ENCODE measurements at places on chromosomes 2 and 18.

- H3K27me3 ChIP-seq = no peaks in the 10 kb centered on the region
- H3K36me3 ChIP-seq = peaks cover 3% of the 10 kb centered on the region
- H3K4me3 ChIP-seq = no peak overlapping the region
- no peak overlapping the region for H3K27ac ChIP-seq
- H3K4me1 ChIP-seq = no peaks in the 10 kb centered on the region
These were observed 29.8 kb upstream of the TBR1 start for GRCh38 chr2:161386228-161386824.

DNA sequence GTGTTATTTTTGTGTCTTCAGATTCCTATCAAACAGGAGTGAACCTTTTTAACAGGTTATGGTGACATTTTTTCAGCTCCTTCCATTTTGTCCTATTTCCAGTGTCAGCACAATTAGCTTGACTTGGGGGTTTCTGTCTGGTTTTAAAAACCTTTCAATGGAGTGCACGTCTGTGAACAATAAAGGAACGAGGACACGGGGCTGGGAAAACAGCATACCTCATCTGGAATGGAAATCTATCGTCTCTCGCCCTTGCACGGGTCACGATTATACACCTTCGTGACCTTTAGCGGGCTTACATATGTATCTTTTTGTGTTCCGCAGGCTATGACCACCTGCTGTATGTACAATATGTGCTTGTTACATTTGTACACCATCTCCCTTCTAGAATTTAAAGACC is 2.3 kb upstream of the ZNF532 start:
- no peak overlapping the region for H3K27ac ChIP-seq
- no peaks in the 10 kb centered on the region for H3K36me3 ChIP-seq
- no peak overlapping the region for H3K4me3 ChIP-seq
- no peak for DNase-seq
- H3K4me1 ChIP-seq = peaks cover 8% of the 10 kb centered on the region
- H3K27me3 ChIP-seq = peaks cover 46% of the 10 kb centered on the region

DNA sequence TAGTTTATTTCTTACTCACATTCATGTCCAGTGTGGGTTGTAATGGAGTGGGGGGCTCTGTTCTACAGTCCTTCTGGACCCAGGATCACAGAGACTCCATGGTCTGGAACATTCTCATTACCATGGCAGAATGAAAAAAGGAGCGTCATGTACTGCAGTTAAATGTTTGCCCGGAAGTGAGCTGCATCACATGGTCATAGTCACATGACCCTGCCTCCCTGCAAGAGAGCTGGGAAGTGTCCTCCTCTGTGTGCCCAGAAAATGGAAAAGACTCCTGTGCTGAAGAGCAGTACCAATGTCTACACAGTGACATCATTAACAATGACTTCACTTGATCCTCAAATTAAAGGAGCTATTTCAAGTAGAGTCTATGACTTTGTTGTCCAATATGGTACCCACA is 74.0 kb upstream of the ZBTB14 start:
- no peak overlapping the region for H3K27ac ChIP-seq
- DNase-seq = no peak
- H3K27me3 ChIP-seq = no peaks in the 10 kb centered on the region
- H3K4me1 ChIP-seq = no peaks in the 10 kb centered on the region

DNA sequence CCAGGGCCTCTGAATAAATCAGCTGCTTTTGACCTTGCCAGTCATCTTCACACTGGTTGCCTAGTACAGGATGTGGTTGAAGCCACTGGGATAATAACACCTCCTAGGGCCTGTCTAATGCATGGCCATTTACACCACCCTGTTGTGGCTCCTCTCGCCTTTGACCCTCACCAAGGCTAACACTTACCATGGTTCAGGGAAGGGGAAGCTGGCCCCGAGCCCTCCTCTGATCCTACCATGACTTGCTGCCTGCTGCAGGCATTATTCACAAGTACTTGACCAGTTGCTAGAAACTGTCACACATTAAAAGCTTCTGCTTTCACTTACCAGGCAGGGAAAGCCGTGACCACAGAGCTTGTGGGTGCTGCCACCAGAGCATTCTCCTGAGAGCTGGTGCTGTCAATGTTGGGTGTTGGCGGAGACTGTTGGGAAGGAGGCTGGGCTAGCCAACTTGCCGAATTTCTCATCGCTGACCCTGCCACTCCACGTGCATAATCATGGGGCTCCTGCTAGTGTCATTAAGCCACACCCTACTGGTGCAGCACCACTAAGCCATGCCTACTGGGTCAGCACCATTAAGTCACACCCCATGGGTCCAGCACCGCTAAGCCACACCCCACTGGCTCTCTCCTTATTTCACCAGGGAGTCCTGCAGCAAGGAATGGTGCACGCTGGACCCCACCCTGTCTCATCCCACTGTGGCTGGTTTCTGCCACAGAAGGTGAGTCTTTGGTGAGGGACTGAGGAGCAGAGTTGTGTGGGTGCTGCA is 47.0 kb upstream of the TTC39C start:
- H3K4me1 ChIP-seq = peaks cover 86% of the 10 kb centered on the region
- DNase-seq = peak; percentile 10
- no peaks in the 10 kb centered on the region for H3K36me3 ChIP-seq
- no peak overlapping the region for H3K4me3 ChIP-seq
- no peaks in the 10 kb centered on the region for H3K27me3 ChIP-seq

- no peaks in the 10 kb centered on the region for H3K27me3 ChIP-seq
- DNase-seq = no peak
- peaks cover 98% of the 10 kb centered on the region for H3K4me1 ChIP-seq
- peaks cover 28% of the 10 kb centered on the region for H3K36me3 ChIP-seq
These were observed 23.6 kb downstream of the INPP5D start for GRCh38 chr2:233083782-233084181.

- peak overlapping the region; percentile 11 for H3K4me3 ChIP-seq
- DNase-seq = peak; percentile 31
- H3K36me3 ChIP-seq = peaks cover 10% of the 10 kb centered on the region
- H3K27me3 ChIP-seq = no peaks in the 10 kb centered on the region
These were observed 132.8 kb downstream of the ARHGAP15 start for GRCh38 chr2:143261986-143262385.

GRCh38 chr18:45251236-45251635 is 364.0 kb upstream of the SLC14A2 start:
- no peaks in the 10 kb centered on the region for H3K36me3 ChIP-seq
- no peak for DNase-seq
- H3K27ac ChIP-seq = no peak overlapping the region
- no peaks in the 10 kb centered on the region for H3K4me1 ChIP-seq
- no peak overlapping the region for H3K4me3 ChIP-seq

- H3K36me3 ChIP-seq = no peaks in the 10 kb centered on the region
- DNase-seq = no peak
- H3K27me3 ChIP-seq = no peaks in the 10 kb centered on the region
- H3K4me1 ChIP-seq = no peaks in the 10 kb centered on the region
These were observed 771.2 kb upstream of the LINC00305 start for GRCh38 chr18:64919971-64920570.

GRCh38 chr2:8176887-8177286 is 505.0 kb upstream of the ID2 start:
- H3K4me1 ChIP-seq = no peaks in the 10 kb centered on the region
- H3K36me3 ChIP-seq = no peaks in the 10 kb centered on the region
- no peak overlapping the region for H3K4me3 ChIP-seq
- H3K27ac ChIP-seq = no peak overlapping the region
- no peak for DNase-seq

GRCh38 chr2:42598656-42599055 is 30.2 kb downstream of the MTA3 start:
- H3K4me1 ChIP-seq = no peaks in the 10 kb centered on the region
- no peak overlapping the region for H3K4me3 ChIP-seq
- no peak for DNase-seq
- H3K27ac ChIP-seq = no peak overlapping the region
- no peaks in the 10 kb centered on the region for H3K27me3 ChIP-seq
